ENCODE measurements at places on chromosomes 1 and 21.
A peak's percentile ranks its signal among the peaks of the same experiment; 100 is the strongest.

- DNase-seq: no peak
Measured at GRCh38 chr1:167510244-167510643, 8.1 kb downstream of the CD247 start.

DNA sequence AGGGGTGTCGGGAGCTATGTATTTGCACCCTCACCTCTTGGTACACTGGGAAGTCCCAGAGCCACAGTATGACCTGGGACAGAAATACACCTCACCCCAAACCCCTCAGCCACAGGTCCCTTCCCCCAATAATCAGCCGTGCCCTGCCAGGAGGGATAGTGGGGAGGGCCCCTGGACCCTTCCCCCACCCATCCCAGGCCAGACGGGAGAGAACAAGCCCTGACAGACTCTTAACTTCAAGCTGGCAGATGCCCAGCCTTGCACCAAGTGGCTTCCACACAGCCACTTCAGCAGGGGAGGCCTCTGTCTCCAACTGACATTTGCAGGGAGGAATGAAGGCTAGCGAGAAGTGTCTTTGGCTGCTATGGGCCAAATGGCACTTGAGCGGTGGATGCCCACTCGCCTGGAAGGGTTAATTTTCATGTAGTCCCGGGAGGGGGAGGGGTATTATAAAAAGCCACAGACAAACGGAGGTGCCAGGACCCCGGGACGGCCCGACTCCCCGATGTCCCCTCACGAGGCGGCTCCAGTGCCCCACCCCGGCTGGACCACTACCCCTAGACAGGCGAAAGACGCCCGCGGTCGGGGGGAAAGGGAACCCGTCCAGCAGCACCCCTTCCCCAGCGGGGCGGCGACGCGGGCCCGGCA, 495 bp downstream of the SYNC start:
- peak; percentile 76 for DNase-seq

DNA sequence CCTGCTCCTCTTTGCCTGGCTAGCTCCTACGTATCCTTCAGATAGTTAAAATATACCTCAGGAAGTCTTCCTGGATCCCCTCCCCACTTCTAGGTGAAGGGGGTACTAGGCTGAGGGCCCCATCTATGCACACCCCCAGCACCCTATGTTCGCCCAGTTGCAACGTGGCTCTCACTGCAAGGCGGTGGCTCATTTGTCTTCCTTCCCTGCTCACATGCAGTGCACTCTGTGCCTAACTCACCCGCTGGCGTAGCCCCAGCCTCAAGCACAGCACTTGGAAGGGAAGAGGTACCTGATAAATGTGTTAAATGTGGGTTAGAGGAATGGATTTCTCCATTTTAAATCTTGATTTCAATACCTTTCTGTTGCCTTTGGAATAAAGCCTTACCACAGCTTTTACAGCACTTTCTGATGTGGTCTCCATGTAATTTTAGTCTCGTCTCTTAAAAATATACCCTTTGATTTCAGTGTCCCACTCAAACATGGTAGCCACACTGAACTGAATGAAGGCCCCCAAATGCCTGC, 39.3 kb downstream of the L1TD1 start:
- no peak for DNase-seq

DNA sequence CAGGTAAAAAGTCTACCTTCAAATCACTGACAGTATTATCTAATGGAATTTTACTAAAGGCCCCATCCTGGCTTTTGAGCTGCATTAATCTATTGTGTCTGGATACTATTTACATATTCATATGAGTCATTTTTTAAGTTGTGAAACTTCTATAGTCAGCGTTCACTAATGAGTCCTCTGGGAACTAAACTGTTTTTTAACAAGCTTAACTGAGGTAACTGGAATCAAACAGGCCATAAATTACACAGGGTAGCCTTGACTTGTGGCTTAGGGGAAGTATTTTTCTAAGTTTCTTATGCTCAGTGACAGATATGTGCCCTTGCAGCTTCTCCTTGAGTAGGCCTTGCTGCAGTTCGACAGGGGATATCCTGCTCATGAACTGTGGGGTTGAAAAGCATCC, 68.8 kb downstream of the JMJD4 start:
- DNase-seq: no peak

- DNase-seq: no peak
Measured at GRCh38 chr1:173871500-173871899, 3.3 kb downstream of the ZBTB37 start.

GRCh38 chr1:240030236-240030635, 61.4 kb upstream of the FMN2 start:
- DNase-seq: no peak

DNA sequence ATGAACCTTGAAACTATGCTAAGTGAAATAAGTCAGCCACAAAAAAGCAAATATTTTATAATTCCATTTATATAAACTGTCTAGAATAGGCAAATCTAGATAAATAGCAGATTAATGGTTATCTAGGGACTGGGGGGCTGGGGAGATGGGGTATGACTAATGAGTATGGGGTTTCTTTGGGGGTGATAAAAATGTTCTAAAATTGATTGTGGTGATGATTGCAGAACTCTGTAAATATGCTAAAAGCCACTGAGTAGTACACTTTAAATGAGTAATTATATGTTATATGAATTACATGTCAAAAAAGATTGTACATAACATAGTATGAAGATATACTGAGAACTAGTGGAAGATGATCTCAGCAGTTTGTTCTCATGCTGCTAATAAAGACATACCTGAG, 675.0 kb downstream of the KIF26B start:
- DNase-seq: no peak

- DNase-seq: peak; percentile 87
Measured at GRCh38 chr1:228978484-228979324, 243.4 kb downstream of the RHOU start.

DNA sequence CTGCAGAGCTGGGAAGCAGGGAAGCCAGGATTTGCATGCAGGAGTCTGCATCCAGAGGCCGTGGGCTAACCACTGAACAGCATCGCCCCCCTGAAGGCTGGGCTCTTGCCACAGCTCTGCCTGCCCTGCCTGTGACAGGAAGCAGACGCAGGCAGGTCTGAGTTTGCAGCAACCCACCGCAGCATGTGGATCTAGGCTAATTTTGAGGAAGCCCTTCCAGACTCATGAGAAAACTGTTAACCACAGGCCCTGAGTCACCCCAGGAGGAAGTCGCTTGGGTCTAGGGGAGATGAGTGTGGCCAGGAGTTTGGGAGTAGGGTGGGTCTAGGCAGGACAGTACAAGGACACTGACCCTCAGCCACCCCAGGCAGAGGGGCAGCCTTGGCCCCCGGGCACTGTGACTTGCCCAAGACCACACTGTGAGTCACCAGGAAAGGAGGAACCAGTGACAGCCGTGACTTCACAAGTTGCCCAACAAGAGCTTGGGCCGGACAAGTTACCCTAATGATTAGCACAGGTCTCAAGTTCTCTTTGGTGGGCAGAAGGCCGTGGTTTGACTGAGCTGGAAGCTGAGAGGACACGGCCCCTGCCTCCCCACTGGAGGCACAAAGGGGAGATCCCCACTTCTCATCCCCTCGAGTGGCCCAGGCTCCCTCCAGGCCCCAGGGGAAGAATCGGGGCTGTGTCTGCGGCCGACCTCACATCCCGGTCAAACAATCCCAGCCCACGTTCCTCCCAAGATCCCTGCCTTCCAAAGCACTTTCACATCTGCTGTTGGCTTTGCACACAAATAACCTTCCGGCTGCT, 826 bp downstream of the LAPTM5 start:
- peak; percentile 60 for DNase-seq

- DNase-seq: no peak
Measured at GRCh38 chr21:42306366-42307035, 8.7 kb downstream of the TFF3 start.

- DNase-seq: no peak
Measured at GRCh38 chr1:48022306-48022705, 25.1 kb upstream of the TRABD2B start.

DNA sequence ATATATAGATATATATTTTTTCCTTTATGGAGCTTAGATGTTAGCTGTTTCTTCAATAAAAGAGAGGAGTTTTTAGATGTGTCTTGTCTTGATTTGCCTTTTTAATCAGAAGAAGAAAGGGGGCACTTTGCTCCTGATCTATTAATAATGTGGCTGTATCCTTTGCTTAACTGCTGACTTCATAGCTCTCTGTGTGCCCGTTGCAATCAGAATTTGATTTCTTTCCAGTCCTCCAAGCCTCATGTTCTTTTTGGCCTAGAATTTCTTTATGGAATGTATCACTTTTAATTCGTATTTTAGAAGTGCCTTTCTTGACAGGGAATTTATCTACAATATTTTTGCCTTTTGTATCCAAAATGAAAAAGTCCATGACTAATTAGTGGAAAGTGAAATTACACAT, 85.3 kb downstream of the C1orf21 start:
- peak; percentile 48 for DNase-seq

GRCh38 chr1:185334182-185334581, 17.1 kb upstream of the IVNS1ABP start:
- no peak for DNase-seq

DNA sequence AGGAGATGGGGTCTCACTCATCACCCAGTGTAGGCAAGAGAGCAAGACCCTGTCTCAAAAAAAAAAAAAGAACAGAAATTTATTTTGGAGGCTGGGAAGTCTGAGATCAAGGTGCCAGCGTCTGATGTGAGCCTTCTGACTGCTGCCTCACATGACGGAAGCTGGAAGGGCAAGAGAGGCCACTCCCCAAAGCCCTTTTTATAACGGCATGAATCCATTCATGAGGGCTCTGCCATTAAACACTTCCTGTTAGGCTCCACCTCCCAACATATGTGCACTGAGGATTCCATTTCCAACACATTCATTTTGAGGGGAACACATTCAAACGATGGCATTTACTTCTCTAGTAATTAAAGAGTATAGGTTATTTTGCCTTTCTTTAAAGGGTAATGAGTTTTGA, 50.9 kb upstream of the C1orf198 start:
- no peak for DNase-seq

GRCh38 chr1:107175102-107175909, 34.5 kb downstream of the NTNG1 start:
- DNase-seq: no peak

DNA sequence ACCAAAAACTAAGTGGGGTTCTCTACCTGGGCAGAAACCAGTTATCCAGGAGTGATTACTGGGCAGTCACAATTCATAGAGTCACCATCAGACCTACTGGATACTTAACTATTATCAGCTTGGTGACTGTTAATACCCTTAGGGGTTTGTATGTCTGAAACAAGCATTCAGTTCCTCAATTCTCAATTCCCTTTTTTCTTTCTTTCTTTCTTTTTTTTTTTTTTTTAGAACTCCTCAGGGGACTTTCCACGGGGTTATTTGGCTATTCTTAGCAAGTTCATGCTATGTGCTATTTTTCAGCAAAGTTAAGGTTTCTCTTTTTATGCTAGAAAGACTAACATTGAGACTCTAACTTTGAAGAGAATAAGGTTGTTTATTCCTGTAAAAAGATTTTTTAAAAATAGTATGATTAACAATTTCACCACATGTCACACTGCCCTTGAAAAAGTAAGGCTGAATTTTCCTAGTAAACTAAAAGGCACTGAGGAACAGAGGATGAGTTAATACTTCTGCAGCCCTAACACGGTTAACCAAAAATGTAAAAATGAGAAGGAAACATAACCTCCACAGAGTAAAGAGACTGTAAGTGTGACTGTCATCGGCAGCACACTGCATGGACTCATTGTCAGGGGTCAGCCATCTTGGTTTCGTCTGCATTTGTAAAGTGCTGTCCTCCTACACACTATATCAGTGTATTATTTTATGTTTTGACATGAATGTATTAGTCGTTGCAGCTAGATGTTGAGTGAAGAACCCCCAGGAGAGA, 310.2 kb downstream of the NTNG1 start:
- DNase-seq: no peak

GRCh38 chr21:45613396-45613795, 30.1 kb upstream of the PCBP3 start:
- DNase-seq: no peak

DNA sequence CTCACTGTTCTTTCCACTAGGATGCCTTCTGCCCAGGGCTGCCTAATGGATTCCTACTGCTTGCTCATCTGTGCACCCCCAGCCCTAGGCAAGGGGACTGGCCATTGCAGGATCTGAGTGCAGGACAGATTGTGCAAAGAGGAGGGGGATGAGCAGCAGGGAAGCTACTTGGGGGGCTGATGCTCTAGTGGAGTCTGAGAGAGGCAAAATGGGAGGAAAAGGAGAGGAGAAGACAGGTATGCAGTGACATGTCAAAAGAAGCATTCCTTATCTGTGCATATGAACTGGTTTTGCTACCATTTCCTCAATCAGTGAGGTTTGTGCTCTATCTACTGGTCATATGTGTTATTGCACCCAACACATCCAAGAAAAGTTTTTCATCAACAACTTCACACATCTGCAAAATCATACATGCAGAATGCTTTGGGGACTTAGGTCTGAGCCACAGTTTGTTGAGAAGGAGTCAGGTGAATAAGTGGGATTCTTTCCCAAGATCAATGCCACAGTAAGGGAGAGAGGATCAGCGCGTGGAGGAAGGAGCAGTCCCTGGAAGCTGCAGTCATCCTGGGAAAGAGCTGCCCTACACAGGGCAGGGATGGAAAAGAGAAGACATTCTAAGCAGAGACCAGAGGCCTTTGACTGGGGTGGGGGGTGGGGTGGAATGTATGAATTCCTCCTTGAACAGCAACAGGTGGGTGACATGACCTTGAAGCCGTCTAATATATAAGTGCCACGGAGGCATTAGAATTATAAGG, 14.4 kb downstream of the SLC5A9 start:
- DNase-seq: peak; percentile 45

- DNase-seq: no peak
Measured at GRCh38 chr1:20950679-20951078, 163.6 kb upstream of the HP1BP3 start.

DNA sequence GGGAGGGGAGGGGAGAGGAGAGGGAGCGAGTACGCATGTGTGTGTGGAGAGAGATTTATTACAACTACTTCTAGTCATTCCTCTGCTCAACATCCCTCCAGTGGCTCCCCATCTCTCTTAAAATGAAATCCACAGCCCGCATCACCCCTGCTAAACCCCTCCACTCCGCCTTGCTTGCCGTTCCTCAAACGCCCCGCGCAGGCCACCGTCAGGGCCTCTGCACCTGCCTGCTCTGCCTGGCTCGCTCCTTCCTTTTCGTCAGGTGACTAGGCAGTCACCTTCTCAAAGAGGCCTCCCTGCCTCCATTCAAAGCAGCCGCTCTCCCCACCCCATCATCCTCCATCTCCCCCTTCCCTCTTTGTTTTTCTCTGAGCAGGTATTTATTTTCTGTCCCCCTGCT, 29.9 kb downstream of the LRRC38 start:
- DNase-seq: no peak
